ENCODE measurements at places on chromosomes 3 and 15.

DNA sequence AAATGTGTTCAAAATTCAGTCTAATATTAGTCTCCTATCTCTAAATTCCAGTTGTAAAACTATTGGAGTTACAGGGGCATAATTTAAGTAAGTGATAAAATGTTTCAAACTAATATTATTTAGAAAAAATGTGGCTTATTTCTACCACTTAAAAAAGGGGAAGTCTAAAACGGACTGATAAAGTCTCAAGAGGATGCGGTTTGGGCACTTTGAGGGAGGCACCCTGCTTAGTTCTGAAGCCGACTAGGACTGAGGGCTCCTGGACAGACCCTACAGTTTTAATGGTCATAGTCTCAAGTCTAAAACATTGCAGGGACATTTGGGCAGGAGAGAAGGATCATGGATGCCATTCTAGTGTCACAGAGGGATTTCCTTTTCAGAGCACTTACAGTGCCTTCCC lies 566.3 kb downstream of the NR2F2 start:
- DNase-seq, result no peak

GRCh38 chr3:60920519-60920918 lies 330.7 kb downstream of the FHIT start:
- no peak for DNase-seq

GRCh38 chr3:45239254-45239653 lies 13.2 kb upstream of the TMEM158 start:
- DNase-seq, result no peak

- DNase-seq, result no peak
Measured at GRCh38 chr3:184030536-184030935, 1.0 kb upstream of the HTR3D start.

- DNase-seq, result no peak
Measured at GRCh38 chr3:128382221-128382807, 84.4 kb downstream of the DNAJB8 start.

GRCh38 chr3:101379658-101380376 lies 59.4 kb upstream of the IMPG2 start:
- no peak for DNase-seq

GRCh38 chr15:85329561-85330422 lies 50.6 kb upstream of the AKAP13 start:
- peak; percentile 85 for DNase-seq

DNA sequence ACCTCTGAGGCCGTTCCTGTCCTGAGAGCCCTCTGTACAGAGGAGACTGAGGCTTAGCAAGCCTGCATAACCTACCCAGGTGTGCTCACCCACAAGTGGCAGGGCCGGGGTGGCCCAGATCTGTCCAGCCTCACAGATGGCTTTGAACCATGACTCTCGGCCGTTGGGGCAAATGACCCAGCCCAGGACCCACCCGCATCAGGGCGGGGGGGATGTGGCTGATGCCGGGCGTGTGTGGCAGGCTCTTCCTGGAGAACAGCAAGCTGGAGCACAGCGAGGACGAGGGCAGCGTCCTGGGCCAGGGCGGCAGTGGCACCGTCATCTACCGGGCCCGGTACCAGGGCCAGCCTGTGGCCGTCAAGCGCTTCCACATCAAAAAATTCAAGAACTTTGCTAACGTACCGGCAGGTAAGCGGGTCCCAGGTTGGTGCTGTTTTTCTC lies 133.5 kb downstream of the LRRK1 start:
- DNase-seq, result no peak

DNA sequence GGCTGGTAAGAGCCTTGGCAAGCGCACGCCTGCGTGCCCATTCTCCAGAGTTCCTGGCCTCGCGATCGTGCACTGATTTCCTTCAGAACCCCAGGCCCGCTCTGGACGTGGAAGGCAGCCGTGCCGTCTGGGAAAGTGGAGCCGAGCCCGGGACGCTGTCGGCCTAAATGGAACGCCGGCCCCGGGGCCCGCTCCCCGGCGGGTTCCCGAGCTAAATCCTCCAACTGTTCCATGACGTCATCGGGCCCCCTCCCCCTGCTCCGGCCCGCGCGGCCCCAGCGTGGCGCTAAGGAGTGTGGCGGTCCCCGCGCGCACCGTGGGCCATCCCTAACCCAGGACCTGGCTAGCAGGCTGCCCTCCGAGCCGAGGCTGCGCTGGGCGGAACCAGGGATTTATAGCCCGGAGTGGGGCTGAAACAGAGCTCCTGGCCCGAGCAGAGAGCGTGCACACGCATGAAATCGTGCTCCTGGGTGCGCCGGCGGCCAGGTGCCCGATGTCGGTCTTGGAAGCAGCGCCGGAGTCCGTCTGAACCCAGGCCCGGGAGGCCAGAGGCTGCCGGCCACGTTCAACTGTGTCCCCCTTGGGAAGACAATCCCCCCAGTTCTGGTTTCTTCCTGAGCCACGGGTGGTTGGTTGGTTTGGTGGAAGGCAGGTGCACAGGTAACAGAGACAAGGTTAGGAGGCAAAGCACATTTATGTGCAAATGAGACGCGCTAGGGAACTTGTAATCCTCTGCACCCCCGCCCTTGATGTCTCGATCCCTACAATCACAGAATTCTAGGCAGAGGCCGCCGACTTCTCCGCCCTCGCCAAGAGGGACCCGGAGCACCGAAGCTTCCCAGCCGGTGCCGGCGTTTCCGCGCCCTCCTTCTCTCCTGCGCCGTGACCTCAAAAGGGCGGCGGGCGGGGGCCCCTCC lies 84.9 kb upstream of the ETV5 start:
- DNase-seq, result no peak

- DNase-seq, result no peak
Measured at GRCh38 chr3:100149130-100149529, 34.8 kb upstream of the FILIP1L start.

DNA sequence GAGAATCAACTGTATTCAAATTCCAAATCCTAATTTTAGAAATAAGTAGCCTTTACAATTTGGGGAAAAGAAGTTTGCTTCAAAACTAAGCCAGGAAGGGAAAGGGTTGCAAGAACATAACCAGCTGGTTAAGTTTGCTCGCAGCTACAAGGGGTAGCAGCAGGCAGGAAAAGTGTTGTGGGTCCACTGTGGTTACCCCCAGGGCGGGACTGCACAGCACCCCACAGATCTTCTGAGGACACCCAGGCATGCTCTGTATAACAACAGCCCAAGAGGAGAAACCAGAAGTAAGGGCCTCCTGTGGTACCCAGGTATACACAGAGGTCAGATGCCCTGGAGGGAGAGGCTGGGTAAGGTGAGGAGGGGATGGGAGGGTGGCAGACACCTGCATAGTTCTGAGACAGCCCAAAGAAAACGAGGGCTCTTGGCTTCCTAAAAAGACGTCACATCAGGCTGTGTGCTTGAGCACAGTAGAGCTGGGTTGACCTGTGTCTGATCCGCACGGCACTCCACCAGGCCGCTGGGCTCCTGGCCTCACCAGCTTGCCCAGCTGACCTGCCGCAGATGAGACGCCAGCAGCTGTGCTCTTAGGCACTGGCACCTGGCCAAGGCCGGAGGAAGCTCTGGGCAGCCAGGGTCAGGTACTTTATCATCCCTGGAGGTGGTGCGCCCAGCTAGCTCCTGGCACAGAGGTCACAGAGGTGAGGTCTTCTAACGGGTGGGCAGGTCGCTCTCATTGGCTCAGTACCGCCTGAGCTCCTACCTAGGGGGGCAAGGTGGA lies 81.8 kb upstream of the SNRPA1 start:
- no peak for DNase-seq

DNA sequence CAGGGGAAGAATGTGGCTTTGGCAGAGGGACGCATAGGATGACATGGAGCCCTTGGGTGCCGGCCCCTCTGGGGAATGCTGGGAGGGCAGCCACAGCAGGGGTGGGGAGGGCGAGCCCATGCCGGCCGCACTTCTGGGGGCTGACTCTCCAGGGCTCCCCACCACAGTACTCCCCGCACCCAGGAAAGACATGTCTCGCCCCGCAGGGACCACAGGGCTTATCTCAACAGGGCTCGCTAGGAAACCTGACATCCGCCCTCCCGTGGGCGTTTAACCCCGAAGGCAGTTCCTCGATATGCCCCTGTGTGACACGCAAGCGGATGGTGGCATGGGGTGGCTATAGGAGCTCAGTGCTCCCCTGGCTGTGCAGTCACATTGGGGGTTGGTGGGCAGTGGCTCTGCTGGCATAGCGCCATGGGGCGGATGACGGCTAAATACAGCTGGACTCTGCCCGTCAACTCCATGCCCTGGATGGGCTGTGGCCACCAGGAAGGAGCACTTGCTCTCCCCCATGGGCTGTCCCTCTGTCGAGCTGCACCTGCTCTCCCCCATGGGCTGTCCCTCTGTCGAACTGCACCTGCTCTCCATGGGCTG lies 141.4 kb downstream of the ADAMTS17 start:
- no peak for DNase-seq

- no peak for DNase-seq
Measured at GRCh38 chr15:38829086-38829485, 264.5 kb upstream of the RASGRP1 start.

GRCh38 chr3:186182850-186183249 lies 74.0 kb upstream of the ETV5 start:
- no peak for DNase-seq

- no peak for DNase-seq
Measured at GRCh38 chr15:58189148-58189811, 51.1 kb downstream of the AQP9 start.

- no peak for DNase-seq
Measured at GRCh38 chr3:97996988-97997387, 24.8 kb upstream of the RIOX2 start.

DNA sequence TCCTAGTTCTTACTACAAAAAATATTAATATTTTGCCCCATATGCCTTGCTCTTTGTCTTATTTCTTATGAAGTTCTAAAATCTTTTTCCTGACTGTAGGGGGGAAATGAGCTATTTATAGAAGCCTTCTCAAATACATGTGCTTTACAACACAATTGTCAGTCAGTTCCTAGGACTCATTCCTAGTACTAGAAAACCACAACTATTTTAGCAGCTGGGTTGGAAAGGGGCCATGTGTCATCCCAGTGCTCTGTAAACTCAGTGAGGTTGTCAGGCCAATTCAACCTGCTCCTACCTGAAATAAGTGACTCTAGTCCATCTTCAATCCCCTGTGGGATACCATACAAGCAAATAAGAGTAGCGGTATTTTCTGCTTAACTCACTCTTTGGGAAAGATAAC lies 153.8 kb downstream of the ULK4 start:
- peak; percentile 71 for DNase-seq
